AG08395 (cell line): ENCODE measurements at places on chromosomes 12 and 14.
A peak's percentile ranks its signal among the peaks of the same experiment; 100 is the strongest.

DNA sequence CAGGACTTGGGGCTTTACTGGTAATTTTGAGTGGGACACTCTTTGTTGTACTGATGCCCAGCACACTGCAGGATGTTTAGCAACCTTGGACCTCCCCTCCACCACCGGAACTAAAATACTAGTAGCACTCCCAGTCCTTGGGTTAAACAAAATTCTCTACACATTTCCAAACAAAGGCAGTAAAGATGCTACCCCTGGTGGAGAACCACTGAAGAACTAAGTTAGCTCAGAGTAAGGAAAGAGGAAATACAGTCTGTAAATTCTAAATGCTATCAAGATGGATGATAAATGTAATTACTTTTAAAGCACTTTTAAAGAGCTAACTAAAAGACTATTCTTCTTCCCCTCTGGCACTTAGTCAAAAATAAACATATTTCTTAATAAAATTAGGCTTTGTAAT is 64.1 kb downstream of the LRP6 start:
- no peak for DNase-seq

GRCh38 chr14:99971087-99971940 is 93.9 kb upstream of the EVL start:
- DNase-seq: peak; percentile 92

- DNase-seq: no peak
Measured at GRCh38 chr12:112408621-112409020, 784 bp downstream of the RPL6 start.

GRCh38 chr12:114799574-114800487 is 115.9 kb upstream of the TBX3 start:
- DNase-seq: peak; percentile 48

- DNase-seq: peak; percentile 56
Measured at GRCh38 chr12:1518591-1519516, 75.5 kb downstream of the FBXL14 start.

- no peak for DNase-seq
Measured at GRCh38 chr12:95739561-95740313, 50.8 kb downstream of the NTN4 start.

- no peak for DNase-seq
Measured at GRCh38 chr12:32847287-32847686, 49.3 kb downstream of the PKP2 start.

DNA sequence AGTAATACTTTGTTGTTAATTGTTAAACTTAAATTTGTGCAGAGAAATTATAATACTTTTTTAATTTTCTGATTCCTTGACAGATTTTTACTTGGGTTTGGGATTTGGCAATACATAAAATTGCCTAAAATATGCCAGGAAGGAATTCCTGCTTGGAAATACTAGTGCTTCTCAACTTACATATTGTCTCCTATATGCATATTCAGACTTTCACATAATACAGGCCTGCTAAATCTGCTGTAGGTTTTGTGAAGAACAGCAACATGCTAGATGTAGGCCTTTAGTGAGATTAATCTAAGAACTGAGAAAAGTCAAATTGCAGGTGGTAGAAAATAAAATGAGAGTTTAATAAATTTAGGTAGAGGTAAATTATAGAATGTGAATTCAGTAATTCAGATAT is 468.5 kb upstream of the MIS18BP1 start:
- DNase-seq: no peak

DNA sequence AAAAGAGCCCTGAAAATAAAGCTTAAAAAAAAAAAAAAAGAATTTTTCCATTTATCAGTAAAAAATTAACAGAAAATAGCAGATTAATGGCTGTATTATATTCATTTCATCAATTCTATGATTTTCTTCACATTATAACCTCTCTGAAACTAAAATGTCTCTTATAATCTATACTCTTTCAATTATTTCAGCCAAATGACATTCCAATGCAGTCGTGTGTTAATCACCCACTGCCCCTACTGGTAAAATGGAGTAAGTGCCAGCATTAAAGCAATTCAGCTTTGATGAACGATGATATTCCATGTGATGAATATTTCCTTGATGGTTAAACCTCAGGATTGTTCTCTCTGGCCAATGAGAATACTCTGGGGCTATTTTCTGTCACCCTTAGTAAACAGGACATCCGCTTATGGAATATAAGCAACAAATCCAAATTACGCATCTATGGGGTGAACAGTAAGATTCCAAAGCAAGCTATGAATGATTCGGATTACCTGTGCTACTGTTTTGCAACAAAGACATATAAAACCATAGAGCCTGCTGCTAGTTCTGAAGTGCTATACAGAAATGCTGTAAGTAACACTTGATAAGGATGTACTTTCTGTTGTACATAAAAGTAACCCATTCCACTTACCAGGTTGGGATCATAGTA is 20.3 kb upstream of the SYCP3 start:
- DNase-seq: peak; percentile 67

- no peak for DNase-seq
Measured at GRCh38 chr12:19388131-19388549, 51.2 kb upstream of the AEBP2 start.

DNA sequence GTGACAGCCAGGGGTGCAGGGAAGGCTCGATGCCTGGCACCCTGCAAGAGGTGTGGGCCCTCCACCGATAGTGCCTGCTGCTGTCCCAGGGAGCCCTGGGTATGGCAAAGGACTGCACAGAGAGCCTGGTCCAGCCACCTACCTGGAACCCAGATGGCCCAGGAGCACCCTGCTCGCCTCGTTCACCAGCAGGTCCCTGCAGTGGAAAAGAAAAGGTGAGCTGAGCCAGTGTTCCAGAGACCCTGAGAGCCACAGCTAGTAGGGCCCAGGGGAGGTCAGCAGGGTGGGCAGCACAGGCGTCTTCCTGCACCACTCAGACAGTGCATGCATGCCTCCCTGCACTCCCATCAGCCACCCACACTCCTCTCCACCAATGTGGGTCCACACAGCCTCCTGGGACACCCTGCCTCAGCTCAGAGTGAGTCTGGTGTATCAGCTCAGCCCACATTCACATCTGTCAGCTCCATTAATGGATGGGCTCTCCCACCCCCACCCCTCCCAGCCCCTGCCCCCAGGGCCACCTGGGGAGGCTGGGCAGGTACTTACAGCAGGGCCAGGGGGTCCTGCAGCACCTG is 20.2 kb downstream of the TMEM106C start:
- DNase-seq: no peak

DNA sequence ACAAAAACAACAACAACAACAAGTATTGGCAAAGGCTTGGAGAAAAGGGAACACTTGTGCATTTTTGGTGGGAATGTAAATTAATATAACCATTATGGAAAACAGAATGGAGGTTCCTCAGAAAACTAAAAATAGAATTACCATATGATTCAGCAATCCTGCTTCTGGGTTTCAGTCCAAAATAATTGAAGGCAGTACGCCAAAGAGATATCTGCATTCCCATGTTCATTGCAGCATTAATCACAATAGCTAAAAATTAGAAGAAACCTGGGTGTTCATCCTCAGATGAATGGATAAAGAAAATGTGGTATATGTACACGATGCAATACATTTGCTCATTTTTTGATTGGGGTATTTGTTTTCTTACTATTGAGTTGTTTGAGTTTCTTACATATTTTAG is 813.0 kb downstream of the NRXN3 start:
- DNase-seq: no peak

DNA sequence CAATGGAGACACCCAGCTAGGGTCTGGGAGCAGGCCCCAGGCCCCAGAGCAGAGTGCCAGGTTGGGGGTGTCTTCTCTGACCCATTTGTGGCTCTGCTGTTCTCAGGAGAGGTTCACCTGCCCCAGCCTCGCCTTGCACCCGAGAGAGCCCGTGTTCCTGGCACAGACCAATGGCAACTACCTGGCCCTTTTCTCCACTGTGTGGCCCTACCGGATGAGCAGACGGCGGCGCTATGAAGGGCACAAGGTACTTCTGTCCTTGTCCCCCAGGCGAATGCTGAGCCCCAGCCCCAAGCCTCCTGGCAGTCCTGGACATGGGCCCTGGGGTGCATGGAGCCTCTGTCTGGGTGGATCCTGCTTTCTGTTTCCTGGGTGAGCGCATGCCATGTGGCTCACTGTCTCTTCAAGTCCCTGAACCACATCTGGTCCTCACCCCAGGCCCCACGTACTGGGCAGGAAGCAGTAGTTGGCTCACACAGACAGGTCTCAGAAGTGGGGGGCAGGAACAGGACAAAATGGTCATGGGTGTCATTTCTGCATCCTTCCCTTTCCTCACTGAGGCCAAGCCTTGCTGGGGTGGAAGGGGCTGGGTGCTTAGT is 58.2 kb downstream of the BEGAIN start:
- no peak for DNase-seq

GRCh38 chr14:20454516-20455354 is at the start of the genes APEX1 and OSGEP:
Gene APEX1 (plus strand): TSS chr14:20455226. CDS start chr14:20455646, 420 bp downstream.
Gene OSGEP (minus strand): TSS chr14:20454812. CDS start chr14:20454683, 129 bp downstream.
- peak; percentile 99 for DNase-seq

GRCh38 chr12:79194595-79194994 is 330.0 kb downstream of the SYT1 start:
- DNase-seq: no peak

DNA sequence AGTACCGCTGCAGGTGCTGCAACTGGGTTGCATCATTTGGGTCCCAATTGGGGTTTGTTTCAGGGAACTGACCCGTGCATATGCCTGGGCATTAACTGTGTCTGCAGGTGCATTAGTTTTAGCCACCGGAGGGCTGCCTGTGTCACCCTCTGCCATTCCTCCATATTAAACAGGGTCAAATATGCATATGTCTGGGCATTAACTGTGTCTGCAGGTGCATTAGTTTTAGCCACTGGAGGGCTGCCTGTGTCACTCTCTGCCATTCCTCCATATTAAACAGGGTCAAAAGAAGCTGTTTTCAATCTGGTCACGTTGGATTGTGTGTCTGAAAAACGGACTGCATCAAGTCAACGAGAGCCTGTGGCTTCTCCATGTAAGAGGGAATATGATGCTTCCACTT is 1317.0 kb downstream of the TMEM121 start:
- no peak for DNase-seq

- no peak for DNase-seq
Measured at GRCh38 chr12:13749389-13749788, 232.0 kb downstream of the GRIN2B start.

- no peak for DNase-seq
Measured at GRCh38 chr12:81835783-81836182, 76.6 kb upstream of the PPFIA2 start.
